Urothelium cell line (cell line): ENCODE measurements at places on chromosomes 6 and 20.

- no peak for DNase-seq
These were observed 19.6 kb downstream of the MAS1 start for GRCh38 chr6:159910342-159910741.

GRCh38 chr6:16783509-16783908 lies 22.2 kb upstream of the ATXN1 start:
- no peak for DNase-seq

DNA sequence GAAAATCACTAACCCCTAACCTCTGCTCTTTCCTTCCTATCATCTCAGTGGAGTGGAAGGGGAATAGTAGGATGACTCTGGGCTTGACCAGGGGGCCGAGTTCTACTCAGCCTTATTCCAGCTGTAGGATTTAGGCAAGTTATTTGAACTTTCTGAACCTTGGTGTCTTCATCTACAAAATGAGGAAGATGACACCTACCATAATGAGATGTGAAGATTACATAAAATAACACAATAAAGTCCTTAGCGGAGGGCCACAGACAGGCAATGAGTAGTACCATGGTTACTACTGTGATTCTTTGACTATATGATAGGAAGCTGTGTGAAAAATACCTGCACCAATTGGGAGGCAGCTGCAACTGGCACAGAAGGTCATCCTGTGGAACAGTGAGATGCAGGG lies 53.6 kb upstream of the PIM1 start:
- no peak for DNase-seq

- no peak for DNase-seq
These were observed 96.7 kb downstream of the OGFRL1 start for GRCh38 chr6:71385111-71385822.

DNA sequence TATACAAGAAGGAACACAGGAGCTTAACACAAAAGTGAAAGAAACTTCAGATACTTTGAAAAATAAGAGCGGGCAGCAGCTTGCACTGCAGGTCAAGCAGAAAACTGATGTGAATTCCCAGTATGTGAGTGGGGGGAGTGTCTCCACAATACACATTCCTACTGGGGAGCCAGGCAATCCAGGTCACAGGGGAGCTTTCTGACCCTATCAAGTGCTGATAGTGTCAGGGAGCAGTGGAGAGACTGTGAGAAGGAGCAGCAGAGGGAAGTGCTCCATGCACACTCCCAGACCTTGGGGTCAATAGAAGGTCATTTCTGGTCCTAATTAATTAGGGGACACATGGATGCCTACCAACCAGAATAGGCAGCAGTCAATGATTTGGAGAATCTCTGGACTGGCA lies 59.4 kb downstream of the PDSS2 start:
- DNase-seq: no peak

DNA sequence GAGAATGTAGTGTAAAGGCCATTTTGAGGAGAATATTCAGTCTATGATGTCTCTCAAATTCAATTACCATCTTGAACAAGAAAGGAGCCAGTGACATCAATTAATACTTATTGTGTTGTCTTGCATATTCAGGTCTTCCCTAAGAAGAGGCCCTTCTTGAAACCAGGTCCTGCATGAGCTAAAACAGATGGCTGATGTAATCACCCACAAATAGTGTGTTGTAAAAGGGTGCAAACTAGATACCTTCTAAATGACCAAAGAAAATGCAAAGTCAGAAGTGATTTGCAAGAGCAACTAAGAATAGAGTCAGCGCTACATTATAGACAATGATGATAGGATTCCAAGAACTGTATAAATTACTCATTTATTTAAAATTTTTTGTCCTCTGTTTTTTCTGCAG lies 97.0 kb downstream of the BTBD3 start:
- no peak for DNase-seq

GRCh38 chr6:128932061-128932460 lies 49.1 kb downstream of the LAMA2 start:
- DNase-seq: no peak

DNA sequence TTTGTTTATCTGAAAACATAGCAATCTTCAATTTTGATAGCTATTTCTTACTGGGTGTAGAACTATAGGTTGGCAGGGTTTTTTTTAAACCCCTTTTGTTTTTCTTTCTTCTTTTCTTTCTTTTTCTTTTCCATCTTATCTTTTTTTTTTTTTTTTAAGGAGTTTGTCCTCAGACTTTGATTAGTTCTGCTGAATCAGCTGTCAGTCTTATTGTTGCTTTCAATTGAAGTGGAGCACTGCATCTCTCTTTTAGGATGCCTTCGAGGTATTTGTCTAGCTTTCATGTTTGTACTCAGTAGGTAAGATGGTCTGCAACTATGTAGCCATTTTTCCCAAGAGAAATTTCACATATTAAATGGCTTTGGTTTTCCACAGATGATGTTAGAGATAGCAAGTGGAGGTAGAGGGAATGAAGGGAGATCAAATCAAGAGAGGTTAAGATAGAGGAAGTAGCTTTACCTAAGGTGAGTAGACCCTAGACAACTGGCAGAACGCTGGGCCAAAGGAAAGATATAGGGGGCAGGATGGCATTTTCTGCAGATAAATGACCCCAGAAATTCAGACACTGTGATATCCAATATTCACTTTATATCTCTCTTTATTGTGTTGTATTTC lies 137.1 kb downstream of the BCAS1 start:
- no peak for DNase-seq
